Activated CD4-positive, alpha-beta T cell treated with anti-CD3 and anti-CD28 coated beads for 36 hours (primary cell): ENCODE measurements at places on chromosomes 5 and 9.

DNA sequence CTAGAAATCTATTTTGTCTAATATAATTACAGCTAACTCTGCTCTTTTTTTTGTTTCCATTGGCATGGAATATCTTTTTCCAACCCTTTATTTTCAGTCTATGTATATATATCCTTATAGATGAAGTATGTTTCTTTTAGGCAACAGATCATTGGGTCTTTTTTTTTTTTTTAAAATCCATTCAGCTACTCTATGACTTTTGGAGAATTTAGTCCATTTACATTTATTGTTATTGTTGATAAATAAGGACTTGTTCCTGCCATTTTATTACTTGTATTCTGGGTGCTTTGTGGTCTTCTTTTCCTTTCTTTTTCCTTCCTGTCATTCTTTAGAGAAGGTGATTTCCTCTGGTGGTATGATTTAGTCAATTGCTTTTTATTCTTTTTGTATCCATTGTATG, 296.8 kb downstream of the SMARCA2 start:
- DNase-seq = no peak

DNA sequence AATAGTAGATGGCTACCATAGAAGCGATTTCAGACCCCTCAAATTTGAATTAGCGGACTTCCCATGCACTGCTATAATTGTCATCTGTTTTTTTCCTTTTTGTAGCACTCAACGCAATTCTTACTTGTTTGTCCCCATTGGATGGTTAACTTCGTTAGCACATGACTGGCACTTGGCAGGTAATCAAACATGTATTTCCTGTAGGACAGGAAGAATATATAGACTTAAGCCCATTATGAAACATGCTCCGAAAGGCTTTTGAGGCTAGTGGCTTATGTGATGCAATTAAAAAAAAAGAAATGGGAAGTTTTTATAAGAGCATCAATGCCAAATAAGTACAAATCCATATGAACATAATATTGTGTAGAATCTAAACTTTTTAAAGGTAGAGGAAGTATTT, 301.2 kb downstream of the PSAT1 start:
- no peak for DNase-seq

- DNase-seq = no peak
These were observed 708 bp downstream of the SPOUT1 start for GRCh38 chr9:128828719-128829452.

DNA sequence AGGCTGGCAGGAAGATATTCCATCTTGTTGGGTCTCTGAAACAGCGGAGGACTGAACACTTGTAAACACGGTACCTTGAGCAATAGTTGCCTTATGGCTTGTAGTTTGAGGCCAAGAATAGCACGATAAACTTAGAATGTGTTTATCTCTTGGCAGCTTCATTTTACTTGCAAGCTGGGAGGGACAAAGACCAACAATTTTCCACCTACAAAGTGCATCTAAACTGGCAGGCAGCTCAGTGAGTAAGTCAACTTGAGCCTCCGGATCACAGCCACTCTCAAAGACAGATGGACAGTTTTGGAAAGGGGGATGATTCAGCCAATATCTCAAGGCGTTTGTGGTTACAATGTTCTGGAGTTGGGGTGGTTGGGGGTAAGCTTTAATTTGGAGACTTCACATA, 652.6 kb downstream of the CETN3 start:
- no peak for DNase-seq

GRCh38 chr9:104772714-104773510, 9.0 kb downstream of the NIPSNAP3B start:
- no peak for DNase-seq

GRCh38 chr9:85484235-85484634, 257.5 kb downstream of the AGTPBP1 start:
- DNase-seq = no peak

GRCh38 chr9:131227959-131228460, 48.3 kb downstream of the FAM78A start:
- DNase-seq = no peak

DNA sequence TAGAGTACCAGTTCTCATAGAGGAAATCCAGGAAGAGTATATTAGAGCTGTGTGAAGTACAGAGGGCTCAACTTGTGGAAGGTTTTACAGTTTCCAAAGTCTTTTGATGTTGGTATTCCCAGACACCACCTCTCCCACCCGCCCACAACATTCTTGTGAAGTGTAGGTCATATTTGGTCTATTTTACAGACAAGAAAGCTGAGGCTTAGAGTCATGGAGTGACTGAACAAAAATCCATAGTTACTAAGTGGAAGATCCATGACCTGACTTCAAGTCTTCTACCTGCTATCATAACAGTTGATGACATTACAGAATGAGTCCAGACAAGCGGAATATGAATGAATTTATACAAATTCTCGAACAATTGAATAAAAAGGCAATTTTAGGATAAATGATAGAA, 187.1 kb upstream of the RPS23 start:
- DNase-seq = no peak

- DNase-seq = peak; percentile 84
These were observed 57.9 kb downstream of the DOCK8 start for GRCh38 chr9:272251-273213.

DNA sequence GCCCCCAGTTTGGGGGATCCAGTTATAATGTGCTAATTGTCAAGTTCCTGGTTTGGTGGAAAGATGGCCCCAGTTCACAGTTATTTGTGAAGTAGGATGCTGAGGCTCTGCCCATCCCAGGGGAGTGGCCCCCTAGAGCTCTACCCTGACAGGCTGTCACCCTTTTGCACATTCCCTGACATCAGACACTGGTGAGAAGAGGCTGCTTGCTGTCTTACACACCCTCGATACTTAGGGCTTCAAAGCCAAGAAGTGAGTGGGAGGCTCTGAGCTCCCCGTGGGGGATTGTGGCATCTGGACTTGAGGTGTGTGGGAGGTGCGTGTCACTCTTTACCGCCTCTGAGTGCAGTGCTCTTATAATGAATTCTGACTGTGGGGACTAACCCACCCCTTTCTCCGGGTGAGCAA, 168.5 kb downstream of the DOCK2 start:
- peak; percentile 82 for DNase-seq

- no peak for DNase-seq
These were observed 83.6 kb downstream of the SNX24 start for GRCh38 chr5:122929001-122929400.

GRCh38 chr5:109996246-109996645, 306.5 kb downstream of the MAN2A1 start:
- DNase-seq = no peak
